Activated naive CD8-positive, alpha-beta T cell treated with anti-CD3 and anti-CD28 coated beads, Interleukin-2, amount 10 ng/mL, durations not matched to agents 7 days and 5 days (primary cell): ENCODE measurements at places on chromosomes 1 and 21.
A peak's percentile ranks its signal among the peaks of the same experiment; 100 is the strongest.

DNA sequence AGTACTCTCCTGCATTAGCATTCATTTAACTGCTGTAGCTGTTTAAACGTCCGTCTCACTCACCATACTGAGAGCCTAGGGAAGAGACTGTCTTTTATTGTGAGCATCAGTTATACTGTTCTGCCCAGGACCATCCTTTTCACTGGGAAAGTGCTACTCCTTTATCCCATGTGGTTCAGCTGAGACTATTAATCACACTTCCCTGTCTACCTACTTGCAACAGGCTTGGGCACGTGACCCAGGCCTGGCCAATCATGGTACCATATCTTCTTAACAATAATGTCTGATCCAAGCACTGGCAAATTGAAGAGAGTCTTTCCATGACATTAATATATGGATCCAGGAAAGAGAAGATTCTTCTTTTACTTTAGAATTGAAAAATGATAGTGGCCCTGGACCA lies 108.1 kb downstream of the TM2D1 start:
- no peak for DNase-seq

GRCh38 chr1:160167056-160167455 lies 15.7 kb downstream of the ATP1A4 start:
- no peak for DNase-seq

DNA sequence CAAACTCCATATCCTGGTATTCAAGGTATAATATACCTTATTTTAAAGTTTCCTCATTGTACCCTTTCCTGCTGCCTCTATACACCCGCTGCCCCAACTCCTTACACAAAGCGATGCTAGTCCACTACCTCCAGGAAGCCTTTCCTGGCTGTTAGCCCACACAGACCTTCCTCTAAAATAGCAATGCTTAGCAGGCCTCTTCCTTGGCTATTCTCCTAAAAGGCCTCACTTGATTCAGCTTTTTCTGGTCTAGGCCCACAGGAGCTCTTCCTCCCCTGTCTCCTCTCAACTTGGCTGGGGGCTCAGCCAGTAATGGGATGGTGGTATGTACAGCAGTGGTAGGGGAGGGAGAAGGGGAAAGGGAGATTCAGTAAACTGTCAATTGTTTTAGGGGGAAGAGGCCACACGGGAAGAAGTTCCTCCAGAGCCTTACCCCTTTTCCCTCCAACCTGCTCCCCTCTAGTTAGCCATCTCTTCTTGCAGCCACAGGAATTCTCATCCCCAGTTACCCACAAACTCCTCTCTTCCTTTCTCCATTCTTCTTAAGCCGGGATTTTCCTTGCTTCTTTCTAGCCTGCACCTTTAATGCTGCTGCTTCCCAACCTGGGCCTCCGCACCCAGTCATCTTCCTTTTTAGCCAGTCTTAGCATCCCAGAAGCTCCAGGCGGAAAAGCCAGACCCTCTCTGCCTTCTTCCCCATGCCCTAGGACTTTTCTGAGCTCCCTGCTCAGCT lies 2.6 kb downstream of the LRRC41 start:
- no peak for DNase-seq

DNA sequence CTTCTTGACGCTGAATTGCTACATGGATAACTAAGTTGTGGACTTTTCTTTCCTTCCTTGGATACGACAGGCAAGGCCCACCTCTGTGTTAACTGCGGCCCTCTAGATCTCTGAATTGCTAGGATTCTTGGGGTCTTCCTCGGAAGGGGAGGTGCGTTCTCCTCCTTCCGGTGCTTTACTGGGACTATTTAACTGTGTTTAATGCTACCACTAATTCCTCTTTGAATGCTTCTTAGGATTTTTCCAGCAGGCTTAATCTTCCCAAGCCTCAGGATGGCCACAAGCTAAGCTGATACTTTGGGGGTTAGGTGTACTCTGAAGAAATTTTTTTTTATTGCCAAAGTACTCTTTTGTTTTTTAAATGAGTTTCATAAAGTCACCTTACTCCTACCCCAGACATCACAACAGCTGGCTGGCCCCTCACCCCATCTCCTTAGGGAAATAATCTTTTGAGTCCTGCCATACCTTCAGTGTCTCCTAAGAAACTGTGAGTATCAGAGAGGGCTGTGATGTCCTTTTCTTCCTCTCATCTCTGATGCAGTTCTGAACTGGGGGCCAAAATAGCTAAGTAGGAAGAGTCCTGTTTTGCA lies 21.4 kb downstream of the KIRREL1 start:
- DNase-seq: no peak

GRCh38 chr1:113283914-113284313 lies 106.4 kb upstream of the MAGI3 start:
- no peak for DNase-seq

GRCh38 chr1:151510614-151510956 lies 602 bp upstream of the CGN start:
- DNase-seq: no peak

DNA sequence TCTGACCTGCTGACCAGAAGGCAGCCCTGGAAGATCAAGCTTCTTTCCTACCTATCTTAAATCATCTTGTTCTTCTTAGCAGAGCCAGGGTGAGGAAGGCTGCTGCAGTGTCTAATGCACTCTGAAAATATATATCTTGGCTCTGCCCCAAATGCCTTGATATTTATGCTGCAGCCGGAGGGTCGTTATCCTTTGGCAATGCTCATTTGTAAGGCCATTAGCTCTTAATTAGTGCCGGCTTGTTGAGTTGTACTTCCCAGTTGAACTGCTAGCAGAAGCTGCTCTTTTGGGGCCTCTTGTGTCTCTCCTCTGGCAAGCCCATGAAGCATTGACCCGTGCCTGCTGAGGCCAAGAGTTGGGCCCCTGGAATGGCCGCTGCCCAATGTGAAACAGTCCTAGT lies 4.2 kb upstream of the GNL2 start:
- DNase-seq: no peak

DNA sequence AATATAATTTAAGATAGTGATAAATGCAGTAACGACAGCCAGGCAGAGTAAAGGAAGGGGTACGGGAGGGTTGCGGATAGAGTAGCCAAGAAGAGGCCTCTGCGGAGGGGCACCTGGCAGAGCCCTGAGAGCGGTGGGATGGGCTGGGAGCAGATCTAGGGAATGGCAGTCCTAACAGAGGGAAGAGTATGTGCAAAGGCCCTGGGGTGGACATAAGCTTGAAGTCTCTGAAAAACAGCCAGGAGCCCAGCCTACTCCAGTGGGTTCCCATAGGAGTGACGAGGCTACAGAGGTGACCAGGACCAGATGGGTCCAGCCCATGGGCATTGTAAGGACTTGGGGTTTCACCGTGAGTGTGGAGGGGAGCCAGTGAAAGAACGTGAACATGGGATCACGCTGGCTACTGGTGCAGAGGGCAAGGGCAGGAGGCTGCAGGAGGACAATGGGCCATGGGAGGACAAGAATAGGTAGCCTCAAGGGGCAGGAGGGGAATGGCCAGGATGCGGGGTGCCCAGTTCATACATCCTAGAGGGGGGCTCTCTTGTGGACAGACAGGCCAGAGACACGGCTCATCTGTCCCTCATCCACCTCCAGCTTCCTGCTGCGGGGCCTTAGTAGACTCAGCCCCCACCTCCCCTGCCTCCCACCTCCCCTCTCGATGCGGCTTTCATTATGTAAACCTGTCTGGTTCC lies 185.7 kb upstream of the VAMP3 start:
- DNase-seq: peak; percentile 13

- no peak for DNase-seq
Measured at GRCh38 chr21:18894387-18894786, 490.8 kb upstream of the TMPRSS15 start.

DNA sequence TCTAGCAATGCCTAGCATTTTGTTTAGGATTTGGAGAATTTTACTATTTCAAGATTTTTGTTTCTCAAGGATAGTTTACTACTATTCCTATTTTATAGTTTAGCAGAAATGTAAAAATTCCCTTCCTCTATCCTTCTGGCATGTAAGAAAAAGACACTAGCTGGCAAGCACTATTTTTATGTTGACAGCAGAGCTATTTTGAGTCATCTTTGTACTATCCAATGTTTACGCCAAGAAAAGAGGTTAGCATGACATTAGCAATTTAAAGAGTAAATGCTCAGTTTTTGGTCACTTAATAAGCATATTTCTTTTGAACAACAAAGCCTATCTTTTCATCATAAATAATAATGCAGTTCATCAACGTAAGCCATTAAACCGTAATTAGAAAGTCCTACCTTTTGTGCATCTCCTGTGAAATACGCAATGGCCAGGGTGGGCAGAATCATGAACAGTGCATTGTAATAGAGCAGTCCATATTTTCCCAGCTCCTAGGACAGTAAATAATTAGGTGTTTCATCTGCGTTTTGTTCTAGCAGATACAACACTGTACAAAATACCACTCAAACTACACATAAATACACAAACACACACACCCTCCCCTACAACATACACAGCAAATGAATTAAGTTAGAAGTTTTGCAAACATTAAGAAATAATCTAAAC lies 12.0 kb downstream of the SLC35D1 start:
- DNase-seq: no peak

DNA sequence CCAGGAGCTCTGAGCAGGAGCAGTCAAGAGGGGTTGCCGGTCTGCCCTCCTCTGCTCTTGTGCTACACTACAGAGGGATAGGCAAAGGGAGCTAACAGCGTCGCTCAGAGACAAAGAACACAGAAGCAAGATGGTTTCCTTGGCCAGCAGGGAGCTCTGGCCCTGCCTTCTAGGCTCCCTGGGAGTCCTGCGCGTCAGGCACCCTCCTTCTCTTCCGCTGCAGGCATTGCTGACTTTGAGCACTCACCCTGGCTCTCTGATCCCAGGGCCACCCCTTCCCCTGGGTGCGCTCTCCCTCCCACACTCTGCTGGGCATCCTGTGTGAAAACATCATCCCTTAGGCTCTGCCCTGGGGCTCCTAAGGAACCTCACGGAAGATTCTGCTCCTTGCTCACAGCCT lies 489 bp downstream of the TNNI1 start:
- no peak for DNase-seq

DNA sequence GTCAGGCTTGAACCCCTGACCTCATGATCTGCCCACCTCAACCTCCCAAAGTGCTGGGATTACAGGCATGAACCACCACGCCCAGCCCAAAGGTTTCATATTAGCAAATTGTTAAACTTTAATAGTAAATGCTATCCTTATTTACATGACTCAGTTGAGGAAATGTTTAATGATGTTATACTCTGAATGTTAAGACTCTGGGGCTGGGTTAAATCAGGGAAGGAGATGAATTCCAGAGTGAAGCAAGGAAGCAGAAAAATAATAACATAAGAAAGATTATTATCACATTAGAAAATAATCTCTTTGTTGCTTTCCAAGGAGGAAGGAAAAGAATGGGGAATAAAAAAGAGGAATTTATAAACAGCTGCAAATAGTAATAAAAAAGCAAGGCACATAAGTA lies 105.3 kb downstream of the PTGS2 start:
- no peak for DNase-seq

GRCh38 chr1:46415514-46415913 lies 21.4 kb downstream of the FAAH start:
- DNase-seq: no peak
